ENCODE measurements at places on chromosomes 2 and 18. TPM values are rescaled to one million over a fixed set of nuclear protein-coding genes. Genes with fewer than 3 reads are reported as not detected.

GRCh38 chr2:72956936-72957335 lies 39.6 kb downstream of the EMX1 start:
- DNase-seq, result no peak
- no peak overlapping the region for H3K4me3 ChIP-seq
- no peak overlapping the region for H3K27ac ChIP-seq
- no peaks in the 10 kb centered on the region for H3K27me3 ChIP-seq
- no peaks in the 10 kb centered on the region for H3K4me1 ChIP-seq

- H3K27ac ChIP-seq, result no peak overlapping the region
- no peaks in the 10 kb centered on the region for H3K36me3 ChIP-seq
- no peaks in the 10 kb centered on the region for H3K27me3 ChIP-seq
- H3K4me1 ChIP-seq, result no peaks in the 10 kb centered on the region
- no peak for DNase-seq
- no peak overlapping the region for H3K4me3 ChIP-seq
Observed at GRCh38 chr2:162932416-162932815, 93.8 kb upstream of the KCNH7 start.

DNA sequence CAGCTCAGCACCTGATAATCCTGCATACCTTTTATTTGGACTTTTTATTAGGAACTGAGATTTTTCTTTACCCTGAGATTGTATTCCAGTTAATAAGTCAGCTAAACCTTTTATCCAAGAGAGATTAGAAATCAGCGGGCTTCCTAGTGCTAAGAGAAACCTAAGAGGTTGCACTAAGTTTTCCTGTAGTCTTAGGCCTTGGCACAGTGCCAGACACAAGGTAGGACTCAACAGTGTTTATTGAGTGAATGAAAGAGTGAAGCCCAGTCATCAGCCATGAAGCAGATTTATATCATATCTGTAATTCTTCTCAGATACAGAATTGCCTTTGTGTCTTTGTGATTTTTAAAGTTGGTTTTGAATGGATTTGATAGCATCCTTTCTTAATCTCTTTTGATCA lies 13.6 kb downstream of the OTX1 start:
- H3K27ac ChIP-seq, result no peak overlapping the region
- peaks cover 7% of the 10 kb centered on the region for H3K4me1 ChIP-seq

The MARCHF4 gene
- 1.3 TPM for total RNA-seq

- no peaks in the 10 kb centered on the region for H3K36me3 ChIP-seq
- H3K4me1 ChIP-seq, result peaks cover 50% of the 10 kb centered on the region
- H3K27ac ChIP-seq, result peak overlapping the region; percentile 61
- H3K4me3 ChIP-seq, result no peak overlapping the region
- H3K27me3 ChIP-seq, result no peaks in the 10 kb centered on the region
Observed at GRCh38 chr18:28168725-28169124, 8.2 kb downstream of the CDH2 start.

GRCh38 chr2:136225950-136226835 lies 108.2 kb upstream of the CXCR4 start:
- no peaks in the 10 kb centered on the region for H3K36me3 ChIP-seq
- DNase-seq, result no peak
- no peaks in the 10 kb centered on the region for H3K4me1 ChIP-seq
- no peaks in the 10 kb centered on the region for H3K27me3 ChIP-seq

The PPP1CB gene
- 198 TPM for total RNA-seq

DNA sequence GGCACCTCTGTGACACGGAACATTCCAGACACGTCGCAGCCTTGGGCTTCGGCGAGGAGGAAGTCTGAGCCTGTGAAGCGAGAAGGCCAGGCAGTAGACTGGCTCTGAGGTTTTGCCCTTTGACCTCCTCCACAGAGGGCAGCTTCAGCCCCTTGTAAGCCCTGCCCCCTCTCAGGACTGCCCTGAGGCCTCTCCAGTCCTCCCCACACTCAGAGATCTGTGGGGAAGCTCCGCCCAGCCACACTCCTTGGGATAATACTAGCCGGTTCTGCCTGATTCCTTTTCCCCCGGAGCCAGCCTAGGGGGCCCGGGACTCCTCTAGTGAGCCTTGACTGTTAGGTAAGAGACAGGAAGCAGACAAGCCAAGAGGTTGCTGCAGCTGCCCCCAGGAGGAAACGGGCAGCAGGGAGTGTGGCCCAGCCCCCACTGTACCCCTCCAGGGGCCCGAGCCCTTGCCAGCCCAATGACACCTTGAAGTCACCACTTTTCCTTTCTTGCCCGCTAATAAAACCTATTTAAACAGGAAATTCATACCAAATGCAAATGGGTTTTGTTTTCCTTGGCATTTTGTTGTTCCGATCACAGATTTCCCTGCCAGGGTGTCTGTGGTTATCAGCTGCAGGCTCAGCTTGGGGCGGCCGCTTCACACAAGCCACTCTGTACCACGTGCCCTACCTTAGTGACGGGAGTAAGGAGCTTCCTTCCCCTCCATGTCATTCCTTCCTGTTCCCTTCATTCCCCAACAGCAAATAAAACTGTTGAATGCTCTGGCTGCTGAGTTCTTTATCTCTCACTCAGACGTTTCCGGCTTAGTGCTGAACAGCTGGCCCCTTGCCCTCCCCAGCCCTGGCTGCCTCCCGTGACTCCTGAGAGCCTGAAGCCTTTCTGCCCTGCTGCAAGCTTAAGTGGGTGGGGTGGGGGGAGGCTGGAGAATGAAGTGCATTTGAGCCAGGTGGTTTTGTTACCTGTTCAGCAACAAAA lies 124.7 kb downstream of the CABLES1 start:
- H3K27ac ChIP-seq, result peak overlapping the region; percentile 94
- no peak for DNase-seq
- H3K4me3 ChIP-seq, result peak overlapping the region; percentile 58
- H3K4me1 ChIP-seq, result peaks cover 40% of the 10 kb centered on the region

- H3K4me3 ChIP-seq, result no peak overlapping the region
- H3K4me1 ChIP-seq, result peaks cover 1% of the 10 kb centered on the region
- no peak overlapping the region for H3K27ac ChIP-seq
- DNase-seq, result no peak
- peaks cover 4% of the 10 kb centered on the region for H3K36me3 ChIP-seq
Observed at GRCh38 chr2:105910497-105911238, 166.0 kb downstream of the NCK2 start.

DNA sequence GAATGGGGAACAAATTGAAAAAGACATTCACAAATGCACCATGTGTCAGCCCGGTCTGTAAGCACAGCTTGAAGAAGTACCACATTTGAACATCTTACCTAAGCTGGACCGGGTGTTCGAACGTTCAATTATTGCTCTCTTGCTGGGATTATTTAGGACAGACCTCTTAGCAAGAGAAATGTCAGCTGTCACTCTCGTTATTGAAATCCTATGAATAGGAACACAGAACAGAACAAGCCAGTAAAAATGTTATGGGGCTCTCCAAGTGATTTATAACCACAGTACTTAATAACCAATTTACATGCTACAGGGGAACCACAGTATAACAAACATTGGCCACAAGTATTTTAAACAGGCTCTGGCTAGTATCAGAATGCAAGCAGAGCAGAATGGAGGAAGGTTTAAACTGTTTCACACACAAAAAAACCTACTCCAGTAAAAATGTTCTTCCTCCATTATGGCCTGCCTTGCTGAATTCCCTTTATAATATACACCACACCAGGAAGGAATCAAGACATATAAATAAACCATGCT lies 32.5 kb upstream of the ARL5A start:
- H3K36me3 ChIP-seq, result no peaks in the 10 kb centered on the region
- peaks cover 21% of the 10 kb centered on the region for H3K4me1 ChIP-seq
- no peak overlapping the region for H3K27ac ChIP-seq
- peaks cover 13% of the 10 kb centered on the region for H3K27me3 ChIP-seq
- H3K4me3 ChIP-seq, result no peak overlapping the region

The CABYR gene
- total RNA-seq, result 3.9 TPM

- no peak overlapping the region for H3K27ac ChIP-seq
- H3K4me3 ChIP-seq, result no peak overlapping the region
- no peak for DNase-seq
- H3K36me3 ChIP-seq, result peaks cover 14% of the 10 kb centered on the region
- H3K27me3 ChIP-seq, result no peaks in the 10 kb centered on the region
- peaks cover 8% of the 10 kb centered on the region for H3K4me1 ChIP-seq
Observed at GRCh38 chr2:226993171-226993570, 157.3 kb downstream of the RHBDD1 start.

- no peak overlapping the region for H3K4me3 ChIP-seq
- no peak overlapping the region for H3K27ac ChIP-seq
- no peaks in the 10 kb centered on the region for H3K27me3 ChIP-seq
- peaks cover 12% of the 10 kb centered on the region for H3K36me3 ChIP-seq
- no peak for DNase-seq
- peaks cover 24% of the 10 kb centered on the region for H3K4me1 ChIP-seq
Observed at GRCh38 chr18:44988821-44989587, 308.3 kb downstream of the SETBP1 start.

DNA sequence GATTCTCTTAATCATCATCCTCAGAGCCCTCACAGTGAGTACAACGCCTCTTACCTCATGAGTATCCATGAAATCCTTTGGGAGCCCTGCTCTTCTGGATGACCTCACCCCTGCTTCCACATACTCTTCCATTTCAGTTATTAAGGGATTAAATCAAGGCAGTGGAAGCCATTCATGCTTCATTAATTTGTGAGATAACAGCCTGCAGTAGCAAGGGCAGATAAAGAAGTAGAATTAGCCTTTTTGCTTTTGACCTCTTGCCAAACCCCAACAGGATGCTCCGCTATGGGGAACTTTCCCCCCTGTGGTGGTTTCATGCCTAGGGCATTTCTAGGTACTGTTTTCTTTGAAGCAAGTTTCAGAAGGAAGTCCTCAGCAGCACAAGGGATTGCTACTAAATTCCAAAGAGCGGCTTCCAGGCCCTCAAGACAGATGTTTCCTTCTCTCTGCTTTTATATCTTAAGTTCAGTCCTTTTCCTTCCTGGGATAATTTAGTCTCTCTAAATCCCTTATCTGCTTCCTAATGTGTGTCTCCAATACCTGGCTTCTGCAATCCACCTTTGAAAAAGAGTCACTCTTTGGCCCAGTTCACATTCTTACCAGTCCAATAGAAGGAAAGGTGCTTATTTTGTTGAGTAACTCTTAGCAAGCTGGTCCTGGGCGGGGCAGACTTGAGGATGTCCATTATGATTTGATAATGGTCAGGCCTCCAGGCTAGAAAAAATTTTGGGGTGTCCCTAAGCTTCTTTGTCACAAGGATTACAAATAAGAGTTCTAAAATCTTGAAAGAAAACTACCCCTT lies 76.9 kb downstream of the MYO1B start:
- H3K27me3 ChIP-seq, result no peaks in the 10 kb centered on the region
- H3K4me1 ChIP-seq, result peaks cover 51% of the 10 kb centered on the region
- peak overlapping the region; percentile 57 for H3K27ac ChIP-seq
- peaks cover 6% of the 10 kb centered on the region for H3K36me3 ChIP-seq

The DOCK10 gene
- 13.1 TPM for total RNA-seq

GRCh38 chr18:32422201-32422600 lies 48.5 kb downstream of the GAREM1 start:
- no peak overlapping the region for H3K4me3 ChIP-seq
- no peaks in the 10 kb centered on the region for H3K36me3 ChIP-seq
- H3K4me1 ChIP-seq, result peaks cover 22% of the 10 kb centered on the region
- no peak for DNase-seq
- H3K27me3 ChIP-seq, result no peaks in the 10 kb centered on the region

The FSHR gene
- not detected for total RNA-seq
